ENCODE measurements at places on chromosomes 5 and 9.

GRCh38 chr9:137009938-137010732 is 13.8 kb upstream of the CLIC3 start:
- no peak for DNase-seq

DNA sequence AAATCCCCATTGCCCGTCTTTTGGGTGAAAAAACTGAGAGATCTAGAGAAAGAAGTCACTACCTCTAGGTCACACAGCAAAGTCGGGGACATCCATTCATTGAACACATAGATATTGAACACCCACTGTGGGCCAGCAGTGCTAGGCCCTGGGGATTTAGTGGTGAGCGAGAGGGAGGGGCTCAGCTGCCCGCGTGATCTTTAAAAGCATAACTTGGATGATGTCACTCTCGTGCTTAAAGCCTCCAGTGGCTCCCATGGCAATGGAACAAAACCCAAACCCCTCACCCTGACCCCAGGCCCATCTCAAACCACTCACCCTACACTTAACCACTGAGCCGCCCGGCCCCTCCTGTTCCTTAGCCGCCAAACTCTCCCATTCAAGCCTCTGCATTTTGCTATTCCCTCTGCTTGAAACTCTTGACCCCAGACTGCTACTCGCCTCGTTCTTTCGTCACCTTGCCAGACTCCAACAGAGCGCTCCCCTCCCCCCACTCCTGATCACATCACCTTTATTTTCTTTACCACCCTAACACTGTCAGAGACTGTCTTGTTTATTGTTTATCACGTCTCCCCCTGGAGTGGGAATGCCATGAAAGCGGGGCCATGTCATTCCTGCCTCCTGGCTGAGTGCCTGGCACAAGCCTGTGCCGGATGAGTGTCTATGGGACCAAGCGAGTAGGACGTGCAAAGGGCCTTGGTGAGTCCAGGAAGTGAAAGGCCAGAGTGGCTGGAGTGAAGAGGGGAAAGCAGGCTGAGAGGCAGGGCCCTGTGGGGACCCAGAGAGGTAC is 710 bp upstream of the PIP5KL1 start:
- DNase-seq = peak; percentile 78

- DNase-seq = no peak
Observed at GRCh38 chr9:121884057-121884541, 209.0 kb downstream of the TTLL11 start.

DNA sequence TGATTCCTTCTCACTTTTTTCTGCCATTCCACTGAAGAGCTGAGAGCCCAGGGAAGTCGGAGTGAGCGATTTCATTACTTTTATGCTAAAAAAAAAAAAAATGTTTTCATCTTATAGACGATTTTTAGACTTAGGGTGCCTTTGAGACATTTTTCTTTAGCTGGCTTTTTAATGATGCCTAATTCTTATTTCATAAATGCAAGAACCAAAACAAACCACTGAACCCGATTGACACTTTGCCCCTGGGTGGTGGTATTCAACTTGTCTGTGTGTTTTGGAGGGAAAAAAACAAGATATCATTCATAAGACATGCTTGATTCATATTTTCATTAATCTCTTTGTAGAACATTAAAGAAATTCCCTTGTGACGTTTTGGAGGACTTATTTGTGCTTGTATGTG is 2.4 kb downstream of the TLE4 start:
- DNase-seq = no peak

- DNase-seq = no peak
Observed at GRCh38 chr5:105868038-105868780, 1802.5 kb downstream of the EFNA5 start.

DNA sequence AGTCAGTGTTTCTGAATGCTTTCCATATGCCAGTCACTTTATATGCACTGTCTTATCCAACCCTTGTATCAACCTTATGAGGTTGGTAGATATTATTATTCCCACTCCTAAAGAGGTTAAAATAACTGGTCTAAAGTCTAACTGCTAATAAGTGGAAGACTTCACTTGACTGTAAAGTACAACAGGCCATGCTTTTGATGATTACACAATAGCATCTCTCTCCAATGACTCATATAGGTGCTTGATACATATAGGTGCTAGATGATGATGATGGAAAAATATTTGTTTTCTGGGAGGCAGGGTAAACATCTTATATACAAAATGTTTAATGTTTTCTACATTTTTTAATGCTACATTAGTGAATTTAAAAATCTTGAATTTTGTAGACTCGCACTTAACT is 75.9 kb upstream of the NR3C1 start:
- no peak for DNase-seq

- no peak for DNase-seq
Observed at GRCh38 chr5:142640316-142641005, 45.4 kb downstream of the FGF1 start.

GRCh38 chr5:165457859-165458481 is 1952.6 kb downstream of the MAT2B start:
- peak; percentile 2 for DNase-seq

GRCh38 chr9:108831496-108832178 is 24.1 kb downstream of the ACTL7B start:
- no peak for DNase-seq

DNA sequence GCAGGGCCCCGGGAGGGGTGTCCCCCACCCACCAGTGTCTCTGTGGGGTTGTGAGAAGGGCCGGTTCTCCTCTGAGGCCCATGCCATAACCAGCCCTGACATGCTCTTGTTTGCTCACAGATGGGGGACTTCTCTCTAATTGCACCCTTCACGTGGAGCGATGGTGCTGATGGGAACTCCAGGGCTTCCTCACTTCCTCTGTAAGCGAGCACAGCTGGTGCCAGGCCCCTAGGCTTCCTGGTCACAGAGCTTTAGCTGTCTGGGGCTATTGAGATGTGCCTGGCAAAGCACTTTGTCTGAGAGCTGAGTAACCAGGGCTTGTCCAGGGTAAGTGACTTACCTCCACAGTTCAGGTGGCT is 36.4 kb downstream of the PHF2 start:
- DNase-seq = no peak

- DNase-seq = no peak
Observed at GRCh38 chr5:180873615-180874520, 12.8 kb upstream of the ZFP62 start.

Data from B cell (primary cell).